ENCODE measurements at places on chromosomes 11 and 22.
A peak's percentile ranks its signal among the peaks of the same experiment; 100 is the strongest.

- no peak for DNase-seq
Measured at GRCh38 chr11:19091366-19091765, 25.6 kb upstream of the ZDHHC13 start.

- DNase-seq, result no peak
Measured at GRCh38 chr11:44305026-44305469, 4.9 kb downstream of the ALX4 start.

GRCh38 chr11:15993345-15993744 lies 363.0 kb downstream of the SOX6 start:
- DNase-seq, result no peak

DNA sequence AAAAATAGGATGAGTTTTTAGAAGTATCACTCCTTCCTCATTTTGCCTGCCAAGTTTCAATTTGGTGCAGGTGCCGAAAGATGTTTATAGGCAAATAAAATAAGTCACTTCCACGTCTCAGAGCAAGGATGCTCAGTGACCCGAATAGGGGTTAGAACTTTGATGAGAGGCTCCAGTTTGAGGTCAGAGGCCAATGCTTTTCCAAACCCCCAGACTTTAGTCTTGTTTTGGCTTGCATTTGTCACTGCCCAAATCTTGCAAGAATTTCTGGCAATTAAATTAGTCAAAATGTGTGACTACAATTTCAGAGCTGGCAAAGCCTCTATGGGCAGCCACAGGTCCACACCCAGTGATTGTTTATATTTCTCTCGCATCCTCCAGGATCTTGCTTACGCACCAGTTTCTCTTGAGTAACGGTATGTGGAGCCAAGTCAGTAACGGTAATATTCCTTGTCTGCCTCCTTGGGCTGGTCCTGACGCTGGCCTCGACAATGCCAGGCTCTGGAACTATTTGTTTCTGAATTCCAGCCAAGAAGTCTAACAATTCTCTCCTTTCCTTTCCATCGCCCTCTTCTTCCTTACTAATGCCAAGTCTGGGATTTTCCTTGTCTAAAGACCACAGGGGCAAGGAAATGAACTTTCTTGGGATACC lies 9.9 kb upstream of the NUP160 start:
- DNase-seq, result no peak

DNA sequence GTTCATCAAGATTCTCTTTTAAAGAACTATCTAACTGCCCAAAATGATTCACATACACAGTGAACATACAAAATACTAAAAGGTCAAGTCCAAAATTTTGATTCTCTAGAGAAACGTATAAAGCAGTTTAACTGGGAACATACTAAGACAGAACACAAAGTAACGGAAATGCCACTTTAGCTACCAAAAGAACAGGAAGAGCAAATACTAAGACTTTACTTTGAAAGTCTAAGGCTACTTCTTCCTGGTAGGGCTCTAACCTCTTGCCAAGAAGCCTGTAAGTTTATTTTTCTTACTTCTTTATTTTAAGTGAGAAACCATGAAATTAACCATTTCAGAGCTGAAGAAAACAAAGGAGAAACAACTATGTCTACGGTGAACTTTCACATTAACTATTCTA lies 6.2 kb downstream of the PICALM start:
- peak; percentile 63 for DNase-seq

- no peak for DNase-seq
Measured at GRCh38 chr11:64253481-64253880, 2.2 kb downstream of the PLCB3 start.

DNA sequence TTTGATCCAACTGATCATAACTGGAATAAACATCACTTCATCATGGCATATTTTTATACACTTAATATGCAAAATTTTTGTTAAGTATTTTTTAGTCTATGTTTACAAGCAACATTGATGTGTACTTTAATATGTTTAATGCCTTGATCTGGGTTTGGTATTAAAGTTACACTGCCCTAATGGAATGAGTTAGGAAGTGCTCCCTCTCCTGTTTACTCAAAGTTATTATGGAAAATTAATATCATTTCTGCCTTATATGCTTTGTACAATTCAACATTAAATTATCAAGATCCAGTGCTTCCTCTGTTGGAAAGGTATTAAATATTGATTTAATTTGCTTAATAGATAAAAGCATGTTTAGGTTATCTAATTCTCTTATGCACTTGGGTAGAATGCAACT lies 927.3 kb upstream of the RAG2 start:
- no peak for DNase-seq

- DNase-seq, result no peak
Measured at GRCh38 chr11:36033082-36033751, 89.4 kb downstream of the LDLRAD3 start.

DNA sequence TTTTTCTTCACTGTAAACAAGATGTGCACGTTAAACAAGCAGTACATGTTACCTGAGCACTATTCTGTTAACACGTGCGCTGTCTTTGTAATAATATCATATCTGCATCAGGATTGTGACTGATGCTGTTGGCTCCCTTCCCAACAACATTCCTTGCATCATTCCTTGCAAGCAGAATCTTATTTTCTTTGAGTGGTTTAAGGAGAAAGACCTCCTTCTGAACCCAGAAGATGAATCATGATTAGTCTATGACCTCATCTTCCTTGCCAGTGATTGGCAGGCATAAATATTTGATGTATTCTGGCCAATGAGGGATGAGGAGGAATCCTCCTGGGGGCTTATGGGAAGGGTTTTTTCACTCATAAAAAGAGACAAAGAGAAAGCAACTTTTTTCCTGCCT lies 46.2 kb downstream of the C11orf71 start:
- DNase-seq, result no peak

DNA sequence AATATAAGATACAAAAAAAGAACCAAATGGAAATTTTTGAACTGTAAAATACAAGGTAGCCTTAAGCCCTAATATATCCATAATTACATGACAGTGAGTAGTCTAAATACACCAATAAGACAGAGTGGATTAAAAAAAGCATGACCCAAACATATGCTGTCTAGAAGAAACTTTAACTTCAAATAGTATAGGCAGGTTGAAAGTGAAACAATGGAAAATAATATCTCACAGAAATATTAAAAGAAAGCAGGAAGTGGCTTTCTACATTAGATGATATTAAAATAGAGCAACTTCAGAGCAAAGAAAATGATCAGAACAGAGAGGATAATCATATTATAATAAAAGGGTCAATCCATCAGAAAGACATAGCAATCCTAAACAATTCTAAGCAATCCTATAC lies 21.8 kb downstream of the DCUN1D5 start:
- DNase-seq, result no peak

- DNase-seq, result peak; percentile 48
Measured at GRCh38 chr22:46068593-46069491, 81.5 kb upstream of the PPARA start.

DNA sequence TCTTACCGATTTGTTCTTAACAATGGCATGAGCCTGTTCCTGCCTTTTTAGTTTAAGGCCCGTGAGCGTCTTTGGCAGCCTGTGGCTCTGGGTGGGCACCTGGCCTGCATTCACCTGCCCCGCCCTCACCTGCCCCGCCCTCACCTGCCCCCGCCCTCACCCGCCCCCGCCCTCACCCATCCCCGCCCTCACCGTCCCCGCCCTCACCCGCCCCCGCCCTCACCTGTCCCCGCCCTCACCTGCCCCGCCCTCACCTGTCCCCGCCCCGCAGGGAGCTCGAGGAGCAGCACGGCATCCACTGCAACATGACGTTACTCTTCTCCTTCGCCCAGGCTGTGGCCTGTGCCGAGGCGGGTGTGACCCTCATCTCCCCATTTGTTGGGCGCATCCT lies 14.2 kb downstream of the GATD1 start:
- DNase-seq, result no peak

- DNase-seq, result no peak
Measured at GRCh38 chr11:104183593-104183992, 19.6 kb upstream of the PDGFD start.

- no peak for DNase-seq
Measured at GRCh38 chr11:88555018-88555828, 217.7 kb upstream of the CTSC start.

- DNase-seq, result no peak
Measured at GRCh38 chr11:61325649-61326414, 7.1 kb downstream of the DDB1 start.

- DNase-seq, result no peak
Measured at GRCh38 chr22:22372086-22372485, 127.5 kb downstream of the VPREB1 start.

- DNase-seq, result no peak
Measured at GRCh38 chr11:36227044-36227443, 62.2 kb downstream of the COMMD9 start.

- no peak for DNase-seq
Measured at GRCh38 chr22:17113600-17113999, 7.6 kb downstream of the TMEM121B start.

DNA sequence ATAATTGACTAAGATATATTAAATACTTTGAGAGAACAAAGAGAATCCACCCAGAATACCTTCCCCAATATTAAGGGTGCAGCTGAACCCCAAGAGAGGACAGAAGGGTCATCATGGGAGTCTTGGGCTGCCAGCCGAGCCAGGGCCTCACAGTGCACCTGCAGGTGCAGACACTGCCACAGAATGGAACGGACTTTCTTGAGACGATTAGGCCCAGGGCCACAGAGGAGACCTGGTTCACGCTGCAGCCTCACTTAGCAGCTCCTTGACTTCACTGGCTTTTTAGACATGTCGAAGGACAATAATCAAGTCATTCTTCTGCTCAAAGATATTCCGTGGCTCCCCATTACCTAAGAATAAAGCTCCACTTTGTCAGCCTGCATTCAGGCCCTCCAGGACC lies 100.6 kb downstream of the PHF21B start:
- no peak for DNase-seq

- no peak for DNase-seq
Measured at GRCh38 chr11:60836866-60837515, 4.9 kb upstream of the CCDC86 start.

DNA sequence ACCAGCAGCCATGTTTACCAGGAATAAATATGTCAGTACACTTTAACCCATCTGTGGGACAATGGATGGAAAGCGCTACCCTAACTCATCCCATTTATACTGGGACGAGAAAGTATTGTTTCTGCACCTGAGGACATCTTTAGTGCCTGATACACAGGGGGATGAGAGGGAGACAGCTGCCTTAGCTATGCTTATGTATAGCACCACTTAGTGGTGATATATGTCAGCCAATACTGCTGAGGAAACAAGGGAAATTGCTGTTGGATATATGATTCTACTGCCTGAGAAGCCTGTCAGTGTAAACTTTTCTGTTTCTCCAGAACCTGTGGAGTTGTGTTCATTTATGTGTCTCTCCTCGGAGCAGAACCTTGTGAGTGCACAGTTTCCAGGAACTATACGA lies 13.3 kb upstream of the CEP295 start:
- no peak for DNase-seq

DNA sequence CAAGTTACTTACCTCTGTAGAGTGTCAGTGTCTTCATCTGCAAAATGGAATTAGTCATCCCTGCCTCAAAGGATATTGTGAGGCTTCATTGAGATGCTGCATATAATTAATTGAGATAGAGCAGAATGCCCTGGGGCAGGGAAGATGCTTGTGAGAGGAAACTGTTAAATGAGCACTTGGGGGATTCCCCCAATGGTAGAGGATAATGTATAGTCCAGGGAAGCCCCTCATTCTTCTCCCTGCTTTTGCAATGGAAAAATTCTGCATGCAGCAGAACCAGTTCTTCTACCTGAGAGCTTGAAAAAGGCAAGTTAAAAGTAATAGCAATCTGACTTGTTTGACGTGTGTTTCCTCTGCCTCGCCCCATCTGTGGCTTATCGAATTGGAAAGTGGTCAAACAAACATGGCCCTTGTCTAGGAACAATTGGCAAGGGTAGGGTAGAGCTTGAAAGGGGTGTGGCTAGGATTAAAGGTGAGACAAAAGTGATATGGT lies 90.9 kb downstream of the NAV2 start:
- DNase-seq, result no peak

DNA sequence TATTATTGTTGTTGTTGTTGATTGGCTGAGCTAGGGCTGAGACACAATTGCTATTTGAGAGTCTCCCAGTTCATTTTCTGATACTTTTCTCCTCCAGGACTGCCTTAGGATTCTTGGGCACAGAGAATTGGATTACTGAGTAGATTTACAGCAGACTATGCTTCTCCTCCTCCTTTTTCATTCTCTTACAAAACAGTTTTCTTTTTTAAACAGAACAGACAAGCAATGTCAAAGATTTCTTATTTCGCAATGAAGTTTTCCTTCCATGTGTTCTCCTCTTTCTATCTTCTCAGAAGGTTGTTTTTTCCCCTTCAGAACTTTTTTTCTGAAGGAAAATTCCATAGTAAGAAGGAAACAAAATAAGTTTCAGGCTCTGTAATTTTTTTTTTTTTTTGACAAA lies 19.8 kb upstream of the TIMP3 start:
- no peak for DNase-seq

DNA sequence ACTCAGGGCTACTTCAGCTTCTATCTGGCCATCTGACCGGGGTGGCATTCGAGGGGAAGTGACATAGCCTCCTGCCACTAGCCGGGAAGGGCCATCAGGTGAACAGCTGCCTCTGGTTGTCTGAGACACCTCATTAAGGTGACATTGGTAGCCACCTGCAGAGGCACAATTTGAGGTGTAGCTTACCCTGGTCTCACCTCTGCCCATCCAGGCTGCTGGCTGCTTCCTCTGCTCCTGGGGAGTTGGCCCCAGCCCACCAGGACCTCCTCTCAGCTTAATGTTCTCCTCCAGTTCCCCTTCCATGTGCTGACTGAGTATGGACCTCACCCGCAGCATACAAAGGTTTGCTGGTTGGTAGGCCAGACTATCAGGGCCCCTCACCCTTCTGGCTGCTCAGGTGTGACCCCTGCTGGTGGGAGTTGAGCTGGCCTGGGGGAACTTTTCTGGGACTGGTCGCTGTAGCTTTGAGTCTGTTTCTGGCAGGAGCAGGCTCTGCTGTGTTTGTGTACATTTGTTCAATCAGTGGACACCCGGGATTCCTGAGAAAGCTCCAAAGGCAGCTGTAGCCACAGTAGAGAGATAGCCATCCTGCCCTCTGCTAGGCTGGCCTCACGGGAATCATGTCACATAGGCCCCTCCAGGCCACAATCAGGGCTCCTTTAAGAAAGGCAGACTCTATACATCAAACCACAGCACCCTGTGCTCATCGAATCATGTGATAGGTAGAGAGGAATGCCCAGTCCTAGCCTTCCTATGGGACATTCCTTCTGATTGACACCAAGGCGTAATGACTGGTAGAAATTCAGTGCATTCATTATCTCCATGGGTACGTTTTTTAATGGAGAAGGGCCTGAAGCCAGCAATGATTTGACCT lies 295.1 kb upstream of the PLET1 start:
- peak; percentile 82 for DNase-seq
